ENCODE measurements at places on chromosomes 11 and 22.
A peak's percentile ranks its signal among the peaks of the same experiment; 100 is the strongest.

DNA sequence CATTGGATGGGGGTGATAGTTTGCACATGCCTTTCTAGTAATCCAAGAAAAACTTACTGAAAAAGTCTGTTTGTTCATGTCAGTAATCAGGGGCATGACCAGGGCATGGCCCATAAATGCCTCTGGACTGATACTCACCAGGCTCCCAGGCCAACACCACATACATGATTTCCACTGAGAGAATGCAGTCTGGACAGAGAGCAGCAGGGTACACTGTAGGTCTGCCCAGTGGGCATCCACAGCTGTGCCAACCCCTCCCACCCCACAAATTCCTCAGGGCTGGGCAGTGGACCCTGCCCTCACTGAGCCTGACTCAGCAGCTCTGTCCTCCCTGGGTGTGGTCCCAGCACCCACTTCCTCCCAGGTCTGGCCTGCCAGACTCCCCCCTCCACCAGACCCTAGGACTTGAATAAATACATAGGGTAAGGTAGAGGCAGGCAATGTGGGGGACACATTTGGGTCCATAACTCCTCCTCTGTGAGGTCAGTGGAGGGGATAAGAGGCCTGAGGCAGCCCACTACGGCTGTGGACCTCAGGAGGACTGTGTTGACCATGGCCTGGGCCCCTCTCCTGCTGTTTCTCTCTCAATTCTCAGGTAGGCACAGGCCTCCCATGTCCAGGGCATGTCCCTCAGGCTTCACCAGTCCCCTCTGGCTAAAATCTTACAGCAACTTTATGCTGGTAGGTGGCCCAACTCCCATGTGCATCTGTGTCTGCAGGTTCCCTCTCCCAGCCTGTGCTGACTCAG lies 92.2 kb upstream of the TOP3B start:
- DNase-seq: no peak

GRCh38 chr11:69216647-69217051 lies 60.9 kb downstream of the SMIM38 start:
- DNase-seq: no peak

- no peak for DNase-seq
Measured at GRCh38 chr11:36278531-36279282, 10.5 kb downstream of the COMMD9 start.

DNA sequence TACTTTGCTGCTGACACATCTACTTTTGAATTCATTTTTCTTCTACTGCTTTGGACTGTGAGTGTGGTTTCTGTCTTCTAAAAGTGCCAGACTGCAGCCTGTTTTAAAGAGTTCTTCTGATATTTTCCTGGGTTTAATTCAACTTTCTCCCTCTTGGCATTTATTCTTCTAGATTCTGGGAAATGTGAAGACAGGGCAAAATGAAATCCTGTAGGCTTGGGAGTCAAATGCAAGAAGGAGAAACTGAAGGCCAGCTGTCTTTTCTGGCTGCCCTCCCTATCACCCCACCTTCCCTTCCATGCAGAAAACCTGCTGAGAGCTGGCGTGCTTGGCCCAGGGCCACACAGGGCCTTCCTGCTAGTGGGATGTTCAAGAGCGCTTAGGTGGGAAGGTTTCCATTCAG lies 7.6 kb downstream of the ZNF70 start:
- no peak for DNase-seq

DNA sequence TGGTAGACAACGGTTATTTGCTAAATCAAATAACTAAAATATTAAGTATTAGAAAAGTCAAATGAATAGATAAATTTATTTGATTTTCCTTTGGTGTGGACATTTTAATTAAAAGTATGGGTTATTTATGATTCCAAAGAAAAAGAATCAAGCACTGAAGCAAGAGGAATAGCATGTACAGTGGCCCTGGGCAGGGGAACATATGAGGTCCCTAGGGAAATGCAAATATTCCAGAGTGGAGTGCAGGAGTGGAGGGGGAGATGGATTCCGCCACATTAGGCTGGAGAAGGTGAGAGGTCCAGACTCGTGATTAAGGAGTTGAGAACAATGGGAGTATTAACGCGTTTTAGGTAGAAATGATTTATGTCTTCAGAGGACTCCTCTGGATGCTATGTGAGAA lies 30.0 kb downstream of the RASSF10 start:
- no peak for DNase-seq

GRCh38 chr11:113563766-113564526 lies 88.7 kb upstream of the DRD2 start:
- no peak for DNase-seq

DNA sequence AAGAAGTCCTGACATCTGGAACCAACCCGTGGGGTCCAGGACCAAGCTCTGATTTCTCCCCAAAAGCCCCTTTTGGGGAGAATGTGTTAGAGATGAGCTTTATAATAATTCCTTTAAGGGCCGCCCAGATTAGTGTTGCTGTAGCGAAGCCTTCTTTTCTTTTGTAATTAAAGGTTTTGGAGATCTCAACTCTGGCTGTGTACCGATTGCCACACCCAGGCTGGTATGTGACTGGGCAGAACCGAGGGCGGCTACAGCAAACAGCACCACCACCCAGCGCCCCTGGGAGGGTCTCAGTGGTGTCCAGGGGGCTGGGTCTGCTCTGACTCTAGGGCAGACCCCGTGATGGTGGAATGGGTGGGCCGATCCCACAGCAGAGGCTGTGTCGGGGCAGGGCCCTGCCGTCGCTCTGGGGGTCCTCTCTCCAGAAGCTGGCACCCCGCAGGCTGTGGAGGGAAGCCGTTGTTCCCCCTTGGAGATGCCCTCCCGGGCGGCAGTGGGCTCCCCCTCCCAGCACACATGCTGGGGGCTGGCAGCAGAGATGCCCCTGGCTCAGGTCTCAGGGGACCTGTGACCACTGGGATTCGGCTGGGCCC lies 31.0 kb downstream of the TPCN2 start:
- no peak for DNase-seq

GRCh38 chr22:42648368-42649245 lies 585 bp downstream of the CYB5R3 start:
- DNase-seq: peak; percentile 50

DNA sequence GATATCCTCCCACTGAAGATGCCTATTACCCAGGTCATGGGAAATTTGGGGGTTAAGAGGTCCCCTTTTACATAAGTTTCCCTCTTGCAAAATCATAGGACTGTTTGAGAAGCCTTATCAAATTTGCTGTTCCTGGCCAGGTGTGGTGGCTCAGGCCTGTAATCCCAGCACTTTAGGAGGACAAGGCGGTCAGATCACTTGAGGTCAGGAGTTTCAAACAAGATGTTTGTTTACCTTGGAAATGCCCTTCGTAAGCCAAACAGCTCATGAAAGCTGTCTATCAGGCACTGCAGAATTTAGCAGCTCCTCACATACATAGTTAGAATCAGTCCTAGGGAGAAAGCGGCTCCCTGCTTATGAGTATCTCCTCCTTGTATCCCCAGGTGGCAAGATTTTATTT lies 4.9 kb upstream of the EI24 start:
- DNase-seq: no peak

- peak; percentile 85 for DNase-seq
Measured at GRCh38 chr22:31346255-31346732, at the start of gene PATZ1. PATZ1 (minus strand) TSS chr22:31346346; CDS start chr22:31345602, 744 bp downstream.

GRCh38 chr22:21698430-21699329 lies 32.9 kb downstream of the PPIL2 start:
- DNase-seq: peak; percentile 32

DNA sequence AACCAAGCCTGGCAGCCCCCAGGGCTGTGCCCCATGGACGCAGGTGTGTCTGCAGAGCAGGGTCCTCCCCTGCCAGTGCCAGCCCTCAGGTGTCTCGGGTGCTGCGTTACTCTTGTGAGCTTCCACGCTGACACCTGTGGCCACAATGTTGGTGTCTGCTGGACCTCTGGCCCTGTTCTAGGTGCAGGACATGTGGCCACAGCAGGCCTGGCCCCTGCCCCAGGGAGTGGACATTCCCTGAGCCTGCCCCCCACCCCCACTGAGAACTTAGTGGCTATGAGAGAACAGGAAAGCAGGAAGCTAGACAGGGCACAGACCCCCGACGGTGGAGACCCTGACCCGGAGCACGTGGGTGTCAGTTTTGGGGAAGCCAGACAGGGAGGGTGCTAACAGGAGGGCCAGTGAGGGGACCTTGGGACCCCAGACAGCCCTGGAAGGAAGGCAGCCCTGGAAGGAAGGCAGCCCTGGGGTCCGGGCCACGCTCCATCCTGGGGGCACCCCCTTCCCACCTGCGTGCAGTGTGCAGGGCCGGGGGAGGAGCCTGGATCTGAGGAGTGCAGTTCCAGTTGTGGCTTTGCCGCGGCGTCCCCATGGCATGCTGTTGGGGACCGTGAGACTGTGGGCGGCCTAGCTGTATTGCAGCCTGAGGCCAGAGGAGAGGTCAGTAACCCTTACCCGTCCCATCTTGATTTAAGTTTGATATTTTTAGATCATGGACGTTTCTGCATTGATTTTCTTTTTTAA lies 43.9 kb upstream of the PPARA start:
- no peak for DNase-seq

DNA sequence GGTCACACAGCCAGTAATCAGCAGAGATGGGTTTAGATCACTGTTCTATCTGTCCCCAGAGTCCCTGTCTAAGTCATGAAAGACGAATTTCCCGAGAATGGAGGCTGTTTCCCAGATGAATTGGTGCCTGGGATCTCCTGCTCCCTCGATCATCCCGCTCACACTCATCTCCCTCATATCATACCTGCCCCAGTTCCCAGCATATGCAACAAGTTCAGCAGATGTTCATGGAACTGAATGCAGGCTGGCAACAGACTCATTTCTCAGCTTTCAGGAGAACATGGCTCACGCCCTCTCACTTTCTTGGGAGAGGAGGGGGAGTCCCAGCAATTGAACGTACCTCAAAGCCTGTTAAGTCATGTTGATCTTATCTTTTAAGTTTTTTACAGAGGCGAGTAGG lies 22.1 kb downstream of the CD6 start:
- no peak for DNase-seq

DNA sequence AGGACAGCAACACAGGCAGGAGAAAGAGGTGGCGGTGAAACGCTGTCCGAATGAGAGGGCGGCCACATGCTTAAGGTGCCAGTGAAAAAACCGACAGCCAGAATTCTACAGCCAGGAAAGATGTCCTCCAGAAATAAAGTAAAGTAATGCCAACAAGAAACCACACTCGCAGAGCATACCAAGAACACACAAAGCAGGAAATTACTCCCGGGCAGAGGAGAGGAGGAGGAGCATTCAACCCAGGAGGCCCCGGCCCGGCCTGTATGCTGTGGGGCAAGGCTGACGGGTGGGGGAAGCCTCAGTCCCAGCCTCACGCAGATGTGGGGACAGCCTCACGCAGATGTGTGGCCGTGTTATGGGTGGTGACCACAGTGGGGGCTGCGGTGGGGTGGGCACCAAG lies 28.0 kb downstream of the CHID1 start:
- no peak for DNase-seq

DNA sequence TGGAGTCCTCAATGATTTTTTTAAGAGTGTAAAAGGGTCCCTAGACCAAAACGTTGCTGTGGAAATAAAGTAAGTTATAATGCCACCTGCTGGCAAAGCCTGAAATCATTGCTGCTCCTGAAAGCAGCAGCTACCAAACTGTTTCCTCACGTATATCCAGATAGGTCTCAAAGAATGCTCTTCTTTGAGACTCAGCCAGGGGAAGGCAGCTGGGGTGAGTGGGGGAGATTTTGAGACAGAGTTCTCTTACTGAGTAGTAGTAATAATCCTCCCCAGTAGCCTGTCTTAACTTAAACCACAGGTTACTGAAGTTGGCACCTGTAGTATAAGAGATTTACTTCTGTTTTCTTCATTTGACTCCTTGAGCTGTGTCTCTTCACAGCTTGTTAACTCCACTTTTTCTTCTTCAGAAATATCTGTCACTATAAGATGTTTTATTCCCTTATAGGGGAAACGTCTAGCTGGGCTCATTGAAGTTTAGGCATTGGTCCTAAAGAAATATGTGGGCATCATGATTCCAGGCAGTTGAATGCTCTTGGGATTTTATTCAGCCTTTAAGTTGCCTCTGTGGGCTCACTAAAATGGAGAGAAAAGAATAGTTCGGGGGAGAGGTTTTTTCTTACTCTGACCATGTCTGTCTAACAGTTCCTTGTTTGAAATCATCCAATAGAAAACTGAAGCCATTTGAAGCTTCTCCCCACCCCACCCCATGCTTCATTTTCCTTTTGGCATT lies 77.9 kb downstream of the BTBD10 start:
- DNase-seq: no peak

DNA sequence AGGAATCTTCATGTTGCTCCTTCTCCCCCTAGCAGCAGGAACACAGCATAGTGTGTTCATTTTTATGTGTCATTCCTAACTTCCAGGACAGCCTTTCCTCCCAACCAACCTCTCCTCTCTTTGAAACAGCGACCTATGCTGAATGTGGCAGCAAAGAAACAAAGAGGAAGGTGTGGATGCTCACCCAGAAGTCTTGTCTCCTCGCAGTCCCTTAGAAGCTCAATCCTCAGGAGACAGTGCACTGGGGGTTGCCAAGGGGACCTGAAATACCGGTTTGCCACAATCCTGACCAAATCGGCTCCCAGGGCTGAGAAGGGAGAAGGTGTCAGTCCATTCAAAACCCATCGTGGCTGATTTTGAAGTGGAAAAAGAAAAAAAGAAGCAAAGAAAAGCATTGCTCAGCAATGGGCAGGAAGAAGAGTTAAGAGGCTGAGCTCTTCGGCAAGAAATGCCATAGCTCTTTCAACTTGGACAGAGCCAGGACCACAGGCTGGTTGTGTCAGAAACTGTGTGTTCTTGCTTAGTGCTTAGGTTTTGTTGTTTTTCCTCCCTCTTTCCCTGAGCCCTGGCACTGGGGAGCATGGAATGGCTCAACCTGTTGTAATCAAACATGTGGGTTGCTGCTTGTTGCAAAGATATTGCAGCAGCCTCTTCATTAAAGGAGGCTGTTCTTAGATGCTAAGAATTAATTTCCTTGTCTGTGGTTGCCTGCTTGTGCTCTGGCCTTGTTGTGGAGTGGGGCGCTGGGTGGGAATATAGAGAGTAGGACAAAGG lies 30.4 kb upstream of the TENM4 start:
- DNase-seq: no peak

- no peak for DNase-seq
Measured at GRCh38 chr11:122155765-122156527, 39.9 kb upstream of the BLID start.

- peak; percentile 42 for DNase-seq
Measured at GRCh38 chr11:44949160-44950030, 1.3 kb downstream of the TP53I11 start.

DNA sequence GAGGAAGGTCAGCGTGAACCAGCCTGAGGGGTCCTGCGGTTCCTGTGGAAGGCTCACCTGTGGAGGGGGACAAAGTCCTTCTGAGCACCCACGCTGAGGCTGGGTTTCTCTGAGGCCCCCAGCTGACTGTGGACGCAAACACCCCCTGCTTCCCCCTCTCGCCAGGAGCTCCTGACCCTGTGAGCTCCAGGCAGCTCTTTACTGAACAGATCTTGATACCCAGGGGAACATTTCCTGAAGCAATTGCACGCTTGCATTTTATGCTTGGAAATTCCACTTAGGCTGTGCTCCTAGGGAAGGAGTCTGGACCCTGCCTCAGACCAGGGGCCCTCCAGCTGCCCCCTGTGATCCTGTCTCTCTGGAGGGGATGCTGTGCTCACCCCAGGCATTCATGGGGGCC lies 454.2 kb upstream of the B3GAT1 start:
- no peak for DNase-seq

Data from uterus (tissue), 4 donors.